Activated CD4-positive, CD25-positive, alpha-beta regulatory T cell treated with anti-CD3 and anti-CD28 coated beads, Interleukin-2, amount 50 U/mL, for 24 hours (primary cell): ENCODE measurements at places on chromosomes 6 and 20.

DNA sequence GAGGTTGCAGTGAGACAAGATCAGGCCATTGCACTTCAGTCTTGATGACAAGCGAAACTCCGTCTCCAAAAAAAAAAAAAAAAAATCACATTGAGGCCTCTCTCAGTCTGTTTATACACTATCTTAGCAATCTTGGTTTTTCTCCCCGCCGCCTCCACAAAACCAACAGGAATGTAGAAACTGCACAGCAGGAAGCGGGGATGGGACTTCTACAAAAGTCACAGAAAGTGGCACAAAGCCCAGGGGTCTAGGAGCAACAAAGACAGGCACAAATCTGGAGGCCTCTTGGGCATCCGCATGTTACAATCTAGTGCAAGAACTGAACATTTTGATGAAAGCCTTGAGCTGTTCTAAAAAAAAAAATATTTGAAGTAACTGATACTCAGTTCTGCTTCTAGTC lies 48.6 kb downstream of the KDM1B start:
- ATAC-seq: no peak

DNA sequence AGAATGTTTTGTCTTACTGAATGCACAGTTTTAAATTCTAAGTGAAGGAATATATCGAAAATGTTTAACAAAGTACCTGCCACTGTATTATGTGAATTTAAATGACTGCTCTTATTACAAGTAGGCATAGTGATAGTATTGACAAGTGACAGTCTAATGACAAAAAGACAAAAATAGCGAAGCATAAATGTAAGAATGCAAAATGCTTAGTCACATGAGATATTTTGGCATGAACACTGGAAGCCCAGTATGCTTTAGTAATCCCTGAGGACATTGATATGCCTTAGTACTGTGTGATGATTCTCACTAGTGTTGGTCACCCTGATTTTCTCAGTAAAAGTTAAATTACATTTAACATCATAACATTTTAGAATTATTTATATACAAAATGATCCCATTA lies 153.5 kb downstream of the EYA4 start:
- ATAC-seq: no peak

DNA sequence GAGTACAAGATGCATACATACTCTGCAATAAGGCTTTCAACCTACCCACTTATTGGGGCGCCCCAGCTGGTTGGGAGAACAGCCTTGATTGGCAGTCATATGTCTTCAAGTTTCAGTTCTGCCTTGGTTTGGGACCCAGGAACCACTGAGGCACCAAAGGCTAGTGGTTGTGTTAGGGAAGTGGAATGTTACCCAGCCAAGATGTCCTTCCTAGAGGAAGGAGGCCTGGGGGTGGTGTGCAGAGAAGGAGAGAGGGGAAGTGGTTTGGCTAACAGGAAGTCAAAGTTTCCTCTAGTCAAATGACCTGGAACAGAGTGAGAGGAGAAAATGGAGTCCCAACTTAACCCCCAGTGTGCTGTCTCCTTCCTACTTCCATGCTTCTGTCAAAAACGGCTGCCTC lies 59.4 kb downstream of the CD164 start:
- no peak for ATAC-seq

DNA sequence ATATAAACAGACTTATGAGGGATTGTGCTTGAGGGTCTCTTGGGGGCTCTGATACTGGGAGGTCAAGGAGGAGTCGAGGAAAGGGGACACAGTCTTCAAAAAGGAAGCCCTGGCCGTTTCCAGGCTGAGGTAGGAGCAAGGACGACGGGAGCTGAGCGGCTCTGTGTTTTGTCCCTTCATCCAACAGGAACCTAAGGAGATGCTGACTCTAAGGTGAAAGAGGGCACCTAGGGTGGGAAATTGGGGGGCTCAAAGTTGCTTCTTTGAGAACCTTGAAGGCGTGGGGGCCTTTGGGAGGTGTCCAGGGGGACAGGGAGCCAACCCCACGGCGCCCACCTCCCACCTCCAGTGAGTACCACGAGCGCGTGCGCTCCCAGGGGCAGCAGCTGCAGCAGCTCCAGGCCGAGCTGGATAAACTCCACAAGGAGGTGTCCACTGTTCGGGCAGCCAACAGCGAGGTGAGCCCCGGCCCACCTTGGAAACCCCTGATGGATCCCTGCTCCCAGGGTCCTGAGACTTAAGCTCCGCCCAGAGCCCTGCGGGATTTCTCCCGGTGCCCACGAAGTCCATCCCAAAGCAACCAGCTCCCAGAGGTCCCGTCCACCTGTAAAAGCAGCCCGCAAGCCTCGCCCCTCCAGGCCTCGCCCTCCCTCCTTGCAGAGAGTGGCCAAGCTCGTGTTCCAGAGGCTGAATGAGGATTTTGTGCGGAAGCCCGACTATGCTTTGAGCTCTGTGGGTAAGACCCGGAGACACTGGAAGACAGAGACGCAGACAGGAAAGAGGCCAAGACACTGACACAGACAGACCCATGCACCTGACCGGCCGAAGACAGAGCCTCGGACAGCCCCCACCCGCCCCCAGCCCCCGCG lies 2.9 kb downstream of the SPAG4 start:
- ATAC-seq: no peak

GRCh38 chr6:149716181-149716963 lies 1.5 kb downstream of the LATS1 start:
- no peak for ATAC-seq

- no peak for ATAC-seq
Measured at GRCh38 chr6:167044696-167045095, 45.5 kb downstream of the CEP43 start.

DNA sequence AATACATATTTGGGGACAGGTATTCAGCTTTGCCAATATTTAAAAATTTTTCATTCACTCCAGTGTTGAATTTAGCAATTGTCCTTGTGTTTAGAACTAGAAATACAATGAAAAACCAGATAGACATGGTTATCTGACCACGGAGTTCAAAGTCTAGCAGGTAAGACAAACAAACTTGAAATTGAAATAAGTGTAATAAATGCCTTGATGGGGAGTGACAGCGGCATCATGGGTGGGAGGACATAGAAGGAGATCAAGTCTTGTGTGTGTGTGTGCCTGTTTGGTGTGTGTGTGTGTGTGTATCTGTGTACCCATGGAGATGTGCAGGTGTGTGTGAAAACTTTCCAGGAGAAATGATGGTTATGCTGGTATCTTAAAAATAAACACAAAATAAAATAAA lies 750.0 kb upstream of the CITED2 start:
- no peak for ATAC-seq

- ATAC-seq: no peak
Measured at GRCh38 chr6:46353528-46353927, 137.7 kb downstream of the RCAN2 start.

GRCh38 chr20:50202677-50203076 lies 12.0 kb downstream of the CEBPB start:
- no peak for ATAC-seq

GRCh38 chr20:62358171-62359042 lies 8.7 kb downstream of the LAMA5 start:
- ATAC-seq: no peak

DNA sequence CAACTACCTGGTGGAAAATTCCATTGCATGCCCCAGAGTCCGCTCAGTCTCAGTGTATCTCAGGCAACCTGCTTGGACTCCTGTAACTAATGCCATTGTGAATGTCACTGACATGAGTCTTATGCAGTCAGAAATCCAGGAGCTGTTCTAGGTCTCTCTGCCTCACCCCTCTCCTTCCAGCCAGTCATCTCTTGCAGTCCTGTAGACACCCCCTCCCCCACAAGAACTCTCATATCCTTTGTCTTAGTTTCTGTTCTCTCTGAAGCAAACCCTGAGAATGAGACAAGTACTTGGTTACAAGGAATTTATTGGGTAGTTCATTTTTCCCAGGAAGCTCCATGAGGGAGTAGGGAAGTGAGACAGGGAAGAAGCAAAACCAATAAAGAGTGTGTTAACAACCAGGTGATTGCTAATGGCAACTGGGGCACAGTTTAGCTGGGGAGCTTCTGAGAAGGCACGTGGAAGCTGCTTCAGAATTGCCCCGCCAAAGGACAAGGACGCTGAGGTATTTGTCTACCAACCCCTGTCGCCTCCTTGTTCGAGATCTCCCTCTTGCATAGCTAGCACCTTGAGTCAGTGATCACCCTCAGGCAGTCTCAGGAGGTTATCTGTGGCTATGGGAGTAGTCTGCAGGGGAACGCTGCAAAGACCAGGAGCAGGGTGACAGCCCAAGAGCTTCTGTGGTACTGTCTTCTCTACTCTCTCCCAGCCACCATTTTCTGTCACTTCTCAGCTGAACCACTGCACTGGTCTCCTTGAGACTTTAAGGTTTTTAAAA lies 911.4 kb upstream of the FLRT3 start:
- no peak for ATAC-seq
